ENCODE measurements at places on chromosomes 12 and 14.

DNA sequence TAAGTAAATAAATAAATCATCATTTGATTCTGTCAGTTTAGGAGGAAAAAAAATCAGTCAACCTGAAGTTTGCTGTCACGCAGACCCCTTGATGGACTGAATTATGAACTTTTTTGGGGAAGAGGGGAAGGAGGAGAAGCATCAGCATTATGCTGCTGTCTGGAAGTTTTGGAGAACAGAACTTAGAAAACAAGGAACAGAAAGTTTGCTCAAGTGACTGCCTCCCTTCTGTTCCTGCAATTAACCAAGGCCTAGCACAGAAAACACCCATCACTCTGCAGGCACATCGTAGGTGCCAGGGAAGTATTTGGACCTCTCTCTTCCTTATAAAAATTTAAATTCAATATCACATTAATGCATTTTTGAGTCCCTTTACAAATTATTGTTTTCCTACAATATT lies 283.8 kb downstream of the VRK1 start:
- peak; percentile 39 for DNase-seq

DNA sequence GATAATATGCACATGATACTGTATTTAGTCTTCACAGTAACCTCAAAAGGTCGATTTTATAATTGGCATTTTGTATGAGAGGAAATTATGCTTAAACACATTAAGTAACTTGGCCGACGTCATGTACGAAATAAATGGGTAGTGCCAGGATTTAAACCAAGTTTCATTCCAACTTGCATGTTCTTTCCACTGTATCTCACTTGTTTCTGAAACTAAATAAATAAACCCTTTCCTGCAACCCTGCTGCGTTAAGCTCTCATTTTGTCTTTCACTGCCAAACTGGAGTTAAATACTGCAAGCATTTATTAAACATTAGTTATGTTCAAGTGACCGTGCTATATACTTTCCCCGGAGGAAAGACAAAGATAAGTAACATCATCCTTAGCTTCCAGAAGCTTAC lies 293.9 kb upstream of the PRKD1 start:
- DNase-seq = no peak

- no peak for DNase-seq
These were observed 1290.1 kb downstream of the AACS start for GRCh38 chr12:126355346-126355745.

DNA sequence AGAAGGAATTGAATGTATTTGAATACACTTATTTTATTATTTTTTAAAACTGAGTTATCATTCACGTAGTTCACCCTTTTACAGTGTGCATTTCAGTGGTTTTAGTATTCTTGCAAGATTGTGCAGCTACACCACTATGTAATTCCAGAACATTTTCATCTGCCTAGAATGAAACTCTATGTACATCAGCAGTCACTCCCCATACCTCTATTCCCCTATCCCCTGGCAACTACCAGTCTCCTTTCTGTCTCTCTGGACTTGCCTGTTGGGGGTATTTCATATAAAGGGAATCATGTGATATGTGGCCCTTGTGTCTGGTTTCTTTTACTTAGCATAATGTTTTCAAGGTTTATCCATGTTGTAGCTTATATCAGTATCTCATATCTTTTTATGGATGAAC lies 96.8 kb downstream of the BORCS5 start:
- no peak for DNase-seq

DNA sequence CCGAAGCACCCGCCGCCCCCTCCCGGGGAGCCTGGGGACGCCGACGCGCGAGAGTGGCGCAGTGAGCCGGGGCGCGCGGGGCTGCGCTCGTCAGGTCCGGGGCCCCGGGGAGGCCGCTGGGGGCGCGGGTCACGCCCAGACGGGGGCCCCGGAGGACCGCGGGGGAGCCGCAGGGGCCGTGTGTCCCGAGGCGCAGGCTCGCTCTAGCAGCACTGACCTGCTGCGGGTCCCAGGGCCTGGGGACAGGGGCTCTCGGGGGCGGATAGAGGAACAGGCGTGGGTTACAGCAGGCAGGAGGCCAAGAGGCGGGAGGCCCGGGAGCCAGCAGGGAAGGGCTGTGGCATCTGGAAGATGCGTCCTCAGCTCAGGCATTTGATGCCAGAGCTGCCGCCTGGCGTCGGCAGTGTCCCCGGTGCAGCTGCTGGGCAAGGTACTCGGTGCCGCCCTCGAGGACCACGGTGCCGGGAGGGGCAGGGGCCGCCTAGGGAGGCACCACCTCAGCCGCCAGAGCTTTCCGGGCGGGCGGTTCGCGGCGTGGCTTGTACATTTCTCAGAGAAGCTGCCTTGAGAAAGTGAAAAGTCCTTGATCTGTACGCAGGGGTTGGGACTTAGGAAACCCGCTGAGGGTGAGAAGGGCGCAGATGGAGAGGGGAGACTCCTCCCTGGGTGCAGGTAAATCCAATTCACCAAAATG lies 1.2 kb downstream of the WNT5B start:
- DNase-seq = no peak

DNA sequence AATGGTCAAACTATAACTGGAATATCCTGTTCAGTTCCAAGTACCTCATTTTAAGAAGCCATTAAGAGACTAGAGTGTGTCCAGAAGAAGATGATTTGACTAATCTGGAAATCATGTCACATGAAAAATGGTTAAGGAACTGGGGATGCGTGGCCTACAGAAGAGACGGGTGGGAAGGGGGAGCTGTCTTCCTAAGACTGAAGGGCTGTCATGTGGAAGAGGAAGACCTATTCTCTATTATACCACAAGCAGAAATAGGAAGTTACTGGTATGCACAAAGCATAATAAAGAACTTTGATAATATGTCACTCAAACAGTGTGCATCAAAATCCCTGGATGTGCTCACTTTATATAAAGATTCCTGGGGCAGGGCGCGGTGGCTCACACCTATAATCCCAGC lies 50.3 kb downstream of the HECTD4 start:
- no peak for DNase-seq

Data from pons (tissue), 1 donor.